Activated CD4-positive, alpha-beta T cell treated with anti-CD3 and anti-CD28 coated beads, Interleukin-2, amount 50 U/mL, for 4 hours (primary cell): ENCODE measurements at places on chromosomes 6 and 20.

- no peak for DNase-seq
These were observed 3.8 kb upstream of the WFDC12 start for GRCh38 chr20:45128099-45128498.

- no peak for DNase-seq
These were observed 554.9 kb downstream of the MAFB start for GRCh38 chr20:40134176-40134575.

- no peak for DNase-seq
These were observed 2.5 kb downstream of the RNF182 start for GRCh38 chr6:13927203-13927602.

GRCh38 chr6:105769987-105770386, 316.1 kb upstream of the PRDM1 start:
- no peak for DNase-seq

GRCh38 chr20:32536851-32537656, 48.1 kb downstream of the NOL4L start:
- peak; percentile 39 for DNase-seq

DNA sequence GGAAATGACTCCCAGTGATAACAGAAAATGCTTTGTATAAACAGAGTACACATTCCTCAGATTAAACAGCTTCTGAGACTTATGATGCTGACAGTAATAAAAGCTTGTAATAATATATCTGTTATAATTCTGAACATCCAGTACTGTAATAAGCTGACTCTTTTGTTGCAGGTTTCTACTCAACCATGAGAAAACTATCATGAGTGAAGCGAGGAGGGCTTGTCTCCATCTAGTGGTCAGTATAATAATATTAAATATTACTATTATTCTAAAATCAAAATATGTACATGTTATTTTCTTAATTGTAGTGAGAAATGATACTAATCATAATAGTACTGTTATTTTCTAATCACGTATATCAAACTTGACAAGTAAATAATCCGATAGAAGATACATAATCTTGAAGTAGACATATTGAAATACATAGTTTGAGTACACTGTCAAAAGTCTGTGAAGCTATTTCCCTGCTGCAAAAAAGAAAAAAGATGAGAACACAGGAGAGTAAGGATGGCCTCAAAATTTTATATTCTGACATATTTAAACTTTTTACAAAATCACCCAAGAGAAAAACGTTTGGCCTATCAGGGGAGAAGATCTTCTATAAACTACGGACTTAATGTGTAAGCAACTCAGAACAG, 183.1 kb downstream of the MOXD1 start:
- no peak for DNase-seq

DNA sequence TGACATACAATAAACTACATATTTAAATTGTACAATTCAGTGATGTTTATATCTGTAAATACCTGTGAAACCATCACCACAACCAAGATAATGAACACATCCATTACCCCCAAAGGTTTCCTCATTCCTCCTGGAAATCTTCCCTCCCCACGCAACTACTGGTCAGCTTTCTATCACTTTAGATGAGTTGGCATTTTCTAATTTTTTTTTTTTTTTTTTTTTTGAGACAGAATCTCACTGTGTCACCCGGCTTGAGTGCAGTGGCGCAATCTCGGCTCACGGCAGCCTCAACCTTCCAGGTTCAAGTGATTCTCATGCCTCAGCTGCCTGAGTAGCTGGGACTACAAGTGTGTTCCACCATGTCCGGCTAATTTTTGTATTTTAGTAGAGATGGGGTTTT, 31.7 kb upstream of the ECI2 start:
- no peak for DNase-seq

DNA sequence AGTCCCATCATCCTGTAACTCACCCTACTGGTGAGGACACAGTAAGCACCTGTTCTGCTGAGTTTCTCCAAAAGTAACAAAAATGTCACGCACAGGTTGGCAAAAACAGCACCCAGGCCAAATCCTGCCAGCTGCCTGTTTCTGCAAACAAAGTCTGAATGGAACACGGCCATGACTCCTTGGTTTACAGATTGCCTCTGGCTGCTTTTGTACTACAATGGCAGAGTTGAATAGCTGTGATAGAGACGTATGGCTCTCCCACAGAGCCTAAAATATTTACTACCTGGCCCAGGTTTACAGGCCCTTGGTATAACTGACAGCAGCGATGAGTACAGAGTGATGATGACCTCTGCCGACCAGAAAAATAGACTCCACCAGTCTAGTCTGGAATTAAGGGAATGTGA, 52.6 kb downstream of the CNKSR3 start:
- DNase-seq, result no peak

DNA sequence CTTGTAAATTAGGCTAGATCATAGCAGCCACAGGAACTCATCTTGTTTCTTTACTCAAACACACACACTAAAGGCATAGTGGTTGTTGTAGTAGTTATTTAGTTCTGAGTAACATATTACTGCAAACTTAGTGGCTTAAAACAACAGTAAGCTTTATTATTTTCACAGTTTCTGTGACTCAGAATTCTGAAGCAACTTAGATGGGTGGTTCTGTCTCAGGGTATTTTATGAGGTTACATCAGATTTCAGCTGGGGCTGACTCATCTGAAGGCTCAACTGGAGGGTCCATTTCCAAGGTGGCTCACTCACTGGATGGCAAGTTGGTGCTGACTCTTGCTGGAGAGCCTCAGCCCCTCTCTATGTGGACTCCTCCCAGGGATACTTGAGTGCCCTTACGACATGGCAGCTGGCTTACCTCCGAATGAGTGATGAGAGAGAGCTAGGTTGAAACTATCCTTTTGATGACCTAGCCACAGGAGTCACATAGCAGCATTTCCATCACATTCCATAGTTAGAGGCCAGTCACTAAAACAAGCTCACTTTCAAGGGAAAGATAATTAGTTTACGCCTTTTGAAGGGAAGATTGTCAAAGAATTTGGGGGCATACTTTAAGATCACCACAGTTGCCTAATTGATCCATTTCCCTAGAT, 136.5 kb upstream of the PRND start:
- no peak for DNase-seq
